SK-N-SH treated with all-trans-retinoic acid at 6 μM for 48 hours (cell line): ENCODE measurements at places on chromosomes 7 and 10.

DNA sequence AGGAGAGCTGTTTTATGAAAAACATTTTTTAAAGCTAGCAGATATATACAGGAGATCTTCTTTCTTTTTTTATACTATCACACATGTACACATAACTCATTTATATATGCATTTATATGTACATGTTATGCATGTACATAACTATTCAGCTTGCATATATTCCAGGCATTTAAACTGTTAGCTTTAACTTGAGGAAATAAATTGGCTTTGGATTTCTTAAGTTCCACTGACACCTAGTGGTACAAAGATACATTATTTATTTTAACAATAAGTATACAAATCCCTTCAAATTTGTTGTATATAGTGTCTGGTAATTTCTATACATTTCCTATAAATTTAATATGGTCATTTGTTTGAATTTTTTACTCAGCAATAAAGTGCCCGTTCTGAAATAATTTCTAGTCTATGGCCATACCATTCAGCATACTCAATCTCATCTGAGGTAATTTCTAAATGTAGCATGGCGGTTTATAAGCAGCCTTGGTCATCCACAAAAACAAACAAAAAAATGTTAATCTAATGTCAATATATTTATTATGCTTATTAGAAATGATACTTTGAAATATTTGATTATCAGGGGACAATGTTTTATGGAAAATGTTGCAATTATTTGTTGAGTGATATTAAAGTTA, 11.6 kb downstream of the ZDHHC6 start:
- ATAC-seq = peak; percentile 61; the same call in 2 of the 3 replicates

DNA sequence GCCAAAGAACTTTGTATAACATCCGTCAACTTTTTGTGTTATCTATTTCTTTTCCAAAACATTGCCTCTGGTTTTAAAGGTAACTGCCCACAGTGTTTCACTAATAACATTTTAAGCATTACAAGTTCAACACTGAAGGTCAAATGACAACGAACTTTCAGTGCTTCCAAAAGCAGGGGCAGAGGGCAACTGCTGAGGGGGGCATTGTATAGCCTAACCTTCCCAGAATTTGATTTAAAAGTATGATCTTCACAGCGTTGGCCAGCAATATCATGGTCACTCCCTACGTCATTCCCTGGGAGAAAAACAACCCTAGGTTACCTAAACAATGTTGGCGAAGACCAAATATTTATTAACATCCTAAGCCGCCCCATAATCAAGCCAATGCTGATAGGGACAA, 2.5 kb upstream of the GOT1 start:
- no peak for ATAC-seq

GRCh38 chr7:81298951-81299666, 380.3 kb upstream of the SEMA3C start:
- ATAC-seq = peak; percentile 95

GRCh38 chr10:128472196-128472595, 346.0 kb upstream of the MKI67 start:
- no peak for ATAC-seq

DNA sequence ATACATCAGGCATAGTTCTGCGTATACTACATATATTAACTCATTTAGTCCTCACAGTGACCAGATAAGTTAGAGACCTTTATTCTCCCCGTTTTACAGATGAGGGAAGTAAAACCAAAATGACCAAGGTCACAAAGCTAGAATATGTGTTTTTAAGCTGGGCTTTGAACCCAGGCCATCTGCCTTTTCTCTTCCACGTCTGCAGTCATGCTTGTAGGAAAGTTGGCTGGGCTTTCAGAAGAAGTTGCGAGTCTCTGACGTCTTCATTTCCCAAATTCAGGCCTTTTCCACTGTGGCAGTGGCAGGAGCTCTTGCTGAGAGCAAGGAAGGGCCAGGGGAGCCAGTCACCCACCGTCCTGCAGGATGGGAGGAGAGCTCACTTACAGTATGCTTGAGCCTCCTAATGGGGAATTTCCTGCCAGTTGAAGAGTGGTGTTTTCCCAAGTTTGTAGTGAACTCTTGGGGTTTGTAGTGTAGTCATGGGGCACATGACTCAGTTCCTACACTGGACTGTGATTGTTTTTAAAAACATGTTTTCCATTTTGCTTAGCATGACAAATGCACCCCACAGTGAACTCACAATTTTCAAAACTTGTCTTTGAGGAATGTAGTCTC, 34.2 kb downstream of the CYP17A1 start:
- peak; percentile 83 for ATAC-seq

- no peak for ATAC-seq
These were observed 110.9 kb downstream of the ADARB2 start for GRCh38 chr10:1626410-1626809.

DNA sequence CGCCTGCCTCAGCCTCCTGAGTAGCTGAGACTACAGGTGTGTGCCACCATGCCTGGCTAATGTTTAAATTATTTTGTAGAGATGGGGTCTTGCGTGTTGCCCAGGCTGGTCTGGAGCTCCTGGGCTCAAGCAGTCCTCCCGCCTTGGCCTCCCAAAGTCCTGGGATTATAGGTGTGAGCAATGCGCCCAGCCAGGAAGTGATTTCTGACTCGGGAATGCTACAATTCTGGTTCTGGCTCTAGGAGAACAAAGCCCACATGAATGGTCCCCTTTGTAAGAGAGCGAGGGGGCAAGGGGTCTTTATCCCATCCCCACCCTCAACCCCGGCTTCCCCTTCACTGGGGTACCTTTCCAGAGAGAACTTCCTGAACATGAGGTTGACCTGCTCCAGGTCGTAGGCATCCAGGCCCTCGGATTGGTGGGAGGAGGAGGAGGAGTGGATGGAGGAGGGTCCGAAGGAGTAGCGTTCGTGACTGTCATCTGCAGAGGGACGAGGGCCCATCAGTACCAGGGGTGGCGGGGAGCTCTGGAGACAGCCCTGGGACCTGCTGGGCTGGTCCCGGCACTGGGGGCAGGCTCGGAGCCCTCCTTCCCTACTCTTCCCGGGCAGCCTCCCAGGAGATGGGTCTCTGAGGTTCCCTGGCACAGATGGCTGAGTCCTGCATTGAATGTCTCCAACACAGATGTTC, 79.9 kb upstream of the GNA12 start:
- no peak for ATAC-seq

DNA sequence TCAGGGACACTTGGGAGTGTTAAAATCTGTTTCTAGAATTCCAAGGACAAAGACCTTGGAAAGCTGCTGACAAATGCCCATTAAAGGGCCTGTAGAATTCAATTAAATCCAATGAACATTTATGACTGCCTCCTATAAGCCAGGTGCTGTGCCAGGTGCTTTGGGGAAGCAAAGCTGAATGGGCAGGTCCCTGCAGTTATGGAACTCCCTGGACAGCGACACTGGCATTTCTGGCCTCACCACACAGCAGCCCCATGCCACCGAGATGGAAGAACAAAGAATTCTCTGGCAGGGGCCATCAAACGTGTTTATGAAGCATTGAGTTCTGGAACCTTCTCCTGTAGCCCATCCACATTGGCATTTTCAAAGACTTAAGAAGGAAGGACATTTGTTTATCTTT, 45.6 kb upstream of the LOXL4 start:
- ATAC-seq = no peak

GRCh38 chr7:2604608-2605174, 27.1 kb upstream of the TTYH3 start:
- no peak for ATAC-seq

DNA sequence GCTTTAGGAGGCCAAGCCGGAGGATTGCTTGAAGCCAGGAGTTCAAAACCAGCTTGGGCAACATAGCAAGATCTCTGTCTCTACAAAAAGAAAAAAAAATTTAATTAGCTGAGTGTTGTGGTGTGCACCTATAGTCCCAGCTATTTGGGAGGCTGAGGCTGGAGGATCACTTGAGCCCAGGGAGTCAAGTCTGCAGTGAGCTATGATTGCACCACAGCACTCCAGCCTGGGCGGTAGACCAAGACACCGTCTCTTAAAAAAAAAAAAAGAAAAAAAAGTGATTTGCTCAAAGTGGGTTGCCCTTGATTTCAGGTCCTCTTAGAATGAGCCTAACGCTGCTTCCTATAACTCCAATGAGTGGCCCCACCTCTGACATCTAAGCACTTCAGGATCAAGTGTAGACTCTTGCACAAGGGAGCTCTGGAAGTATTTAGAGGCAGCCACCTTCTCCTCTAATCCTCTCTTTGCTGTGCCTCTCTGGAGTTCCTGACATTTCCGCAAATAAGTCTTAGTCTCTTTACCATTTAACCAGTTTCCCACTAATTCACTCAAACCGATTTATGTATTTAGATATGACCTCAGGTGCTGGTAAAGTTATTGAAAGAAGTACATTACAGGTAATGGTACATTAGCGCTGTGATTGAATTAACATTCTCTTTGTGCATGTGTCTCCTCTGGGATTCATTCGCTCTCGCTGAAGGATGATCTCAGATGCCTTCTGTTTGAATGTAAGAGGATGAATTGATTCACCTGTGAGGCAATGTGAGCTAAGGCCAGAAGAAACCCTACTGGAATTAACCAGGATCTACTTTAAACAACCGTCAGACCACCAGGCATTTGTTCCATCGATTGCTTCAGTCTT, 60.8 kb upstream of the CELF2 start:
- no peak for ATAC-seq

DNA sequence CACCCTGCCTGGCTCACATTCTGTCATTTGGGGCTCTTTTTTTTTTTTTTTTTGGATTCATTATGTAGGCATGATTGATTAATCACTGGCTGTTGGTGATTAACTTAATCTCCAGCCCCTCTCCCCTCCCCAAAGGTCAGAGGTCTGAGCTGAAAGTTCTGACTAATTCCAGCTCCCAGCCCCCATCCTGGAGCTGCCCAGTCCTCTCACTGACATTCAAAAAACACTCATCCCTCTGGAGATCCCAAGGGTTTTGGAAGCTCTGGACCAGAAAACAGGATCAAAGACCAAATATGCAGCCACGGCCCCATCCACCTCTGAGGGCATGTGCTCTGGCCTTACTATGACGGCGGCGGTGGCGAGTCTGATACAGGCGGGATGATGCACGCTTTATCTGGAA, 53.8 kb downstream of the RBM17 start:
- ATAC-seq = no peak

DNA sequence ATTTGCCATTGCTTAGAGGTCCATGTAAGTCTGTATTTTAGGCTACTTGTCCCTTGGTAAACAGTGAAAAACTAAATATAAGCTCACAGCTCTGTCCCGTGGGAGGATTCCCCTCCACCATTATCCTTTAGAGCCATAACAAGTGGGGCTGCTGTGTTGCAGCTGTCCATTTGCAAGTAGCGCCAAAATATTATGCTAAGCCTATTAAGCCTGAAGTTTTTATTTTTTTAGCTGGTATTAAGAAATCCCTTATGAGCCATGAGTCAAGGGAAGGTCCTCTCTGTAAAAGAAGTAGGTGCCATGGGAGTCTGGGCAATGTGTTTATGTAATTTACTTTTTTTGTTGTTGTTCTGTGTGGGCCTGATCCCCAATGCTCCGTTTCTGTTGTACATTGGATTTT, 183.9 kb downstream of the THSD7A start:
- no peak for ATAC-seq

DNA sequence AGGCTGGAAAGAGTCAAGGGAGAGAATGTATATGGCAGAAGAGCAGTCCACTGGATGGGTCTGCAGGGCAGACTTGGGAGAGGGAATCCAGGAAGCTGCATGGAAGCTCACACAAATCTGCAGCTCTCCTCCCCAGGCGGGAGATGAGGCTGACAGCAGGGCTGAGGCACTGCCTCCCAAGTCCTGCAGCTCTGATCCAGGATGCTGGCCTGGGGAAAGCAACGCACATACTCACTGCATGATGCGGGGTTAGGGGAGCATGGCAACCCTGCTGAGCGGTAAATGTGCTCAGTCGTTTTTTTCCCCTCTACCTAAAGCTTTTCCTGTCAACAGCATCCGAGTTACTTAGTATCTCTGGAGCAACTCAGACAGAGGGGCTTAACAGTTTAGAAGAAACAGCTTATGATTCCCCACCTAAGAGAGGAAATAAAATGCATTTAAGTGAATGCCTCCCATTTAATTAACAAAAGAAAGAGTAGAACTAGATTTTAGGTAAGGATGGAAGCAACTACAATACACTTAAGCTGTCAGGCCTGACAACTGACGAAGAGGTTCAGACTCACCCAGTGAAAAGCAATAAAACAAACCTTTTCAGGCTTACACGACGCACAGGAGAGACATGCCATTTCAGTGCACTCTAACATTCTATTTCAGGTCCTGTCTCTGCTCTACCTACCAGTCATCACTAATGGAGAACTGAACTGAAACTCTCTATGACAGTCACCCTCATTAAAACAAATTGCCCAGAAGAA, 37.0 kb downstream of the CHCHD3 start:
- no peak for ATAC-seq

- peak; percentile 80 for ATAC-seq
These were observed 436.8 kb downstream of the RPS24 start for GRCh38 chr10:78470267-78471103.

DNA sequence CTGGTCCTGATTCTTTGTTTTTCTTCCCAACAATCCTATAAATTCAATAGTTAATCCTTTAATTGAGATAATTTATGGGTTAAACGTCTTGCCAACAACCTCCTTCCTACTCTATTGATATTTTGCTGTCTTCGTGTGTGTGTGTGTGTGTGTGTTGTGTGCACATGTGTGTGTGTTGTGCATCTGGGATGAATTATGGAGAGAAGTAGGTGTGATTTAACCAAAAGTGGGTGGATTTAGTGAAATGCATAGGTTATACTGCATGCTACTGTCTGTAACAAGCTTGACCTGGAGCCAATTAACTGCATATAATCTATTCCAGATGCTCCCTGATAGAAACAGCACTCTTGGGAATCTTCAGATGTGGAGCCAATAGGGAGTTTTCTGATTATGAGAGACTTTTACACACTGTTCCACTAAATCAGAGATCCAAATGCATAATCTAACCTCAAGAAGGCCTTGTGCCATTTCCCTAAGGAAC, 61.2 kb downstream of the SEMA3D start:
- ATAC-seq = peak; percentile 86

DNA sequence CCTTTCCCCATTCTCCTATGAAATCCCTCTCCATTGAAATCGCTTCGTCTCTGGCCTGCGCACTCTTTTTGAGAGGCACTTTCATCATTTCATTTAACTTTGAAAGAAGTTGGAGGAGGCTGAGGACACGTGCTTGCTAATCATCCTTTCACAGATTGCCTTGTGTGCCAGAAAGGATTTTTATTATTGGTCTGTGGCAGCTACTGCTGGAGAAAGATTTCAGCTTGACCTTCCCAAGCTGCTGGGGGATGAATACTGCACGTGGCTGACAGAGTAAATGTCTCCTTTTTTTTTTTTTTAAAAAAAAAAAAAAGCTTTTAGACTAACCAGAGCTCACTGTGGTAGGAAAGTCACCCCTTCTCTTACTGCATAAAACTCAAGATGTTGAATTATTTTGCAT, 44.2 kb upstream of the KCNIP2 start:
- ATAC-seq = no peak
